GM18507 (cell line): ENCODE measurements at places on chromosomes 6 and 20.

DNA sequence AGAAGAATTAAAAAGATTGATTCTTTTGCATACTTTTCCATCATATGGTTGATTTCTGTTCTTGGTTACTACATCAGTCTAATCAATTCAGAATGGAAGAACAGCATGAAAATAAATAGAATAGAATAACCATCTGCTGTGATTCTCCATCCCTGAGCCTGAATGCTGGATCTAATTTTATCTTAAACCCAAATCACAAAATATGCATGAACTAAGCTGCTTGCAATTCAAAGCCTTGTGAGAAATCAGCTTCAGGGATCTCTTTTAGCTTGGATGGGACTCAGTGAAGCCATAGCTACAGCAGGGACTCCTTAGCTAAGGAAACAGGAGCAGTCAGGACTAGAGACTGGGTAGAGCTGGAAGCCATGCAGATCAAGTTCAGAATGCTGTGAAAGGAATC is 74.1 kb downstream of the TPBG start:
- no peak for DNase-seq

- no peak for DNase-seq
Observed at GRCh38 chr6:80454661-80455365, 348.3 kb downstream of the BCKDHB start.

DNA sequence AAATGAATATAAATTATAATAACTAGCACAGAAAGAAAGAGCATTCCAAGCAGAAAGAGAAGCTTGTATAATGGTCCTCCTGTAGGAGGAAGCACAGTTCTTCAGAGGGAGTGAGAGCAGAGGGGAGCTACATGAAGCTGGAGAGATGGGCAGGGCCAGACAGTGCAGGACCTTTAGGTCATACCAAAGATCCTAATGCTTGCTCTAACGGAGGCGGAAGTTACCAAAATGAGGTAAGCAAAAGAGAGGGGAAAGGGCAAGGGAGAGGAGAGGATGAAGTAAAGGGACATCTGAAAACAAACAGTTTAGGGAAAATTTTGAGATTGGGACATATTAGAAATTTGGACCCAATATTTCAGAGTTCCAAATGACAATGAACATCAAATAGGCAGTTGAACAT is 50.2 kb downstream of the HBS1L start:
- DNase-seq = no peak

DNA sequence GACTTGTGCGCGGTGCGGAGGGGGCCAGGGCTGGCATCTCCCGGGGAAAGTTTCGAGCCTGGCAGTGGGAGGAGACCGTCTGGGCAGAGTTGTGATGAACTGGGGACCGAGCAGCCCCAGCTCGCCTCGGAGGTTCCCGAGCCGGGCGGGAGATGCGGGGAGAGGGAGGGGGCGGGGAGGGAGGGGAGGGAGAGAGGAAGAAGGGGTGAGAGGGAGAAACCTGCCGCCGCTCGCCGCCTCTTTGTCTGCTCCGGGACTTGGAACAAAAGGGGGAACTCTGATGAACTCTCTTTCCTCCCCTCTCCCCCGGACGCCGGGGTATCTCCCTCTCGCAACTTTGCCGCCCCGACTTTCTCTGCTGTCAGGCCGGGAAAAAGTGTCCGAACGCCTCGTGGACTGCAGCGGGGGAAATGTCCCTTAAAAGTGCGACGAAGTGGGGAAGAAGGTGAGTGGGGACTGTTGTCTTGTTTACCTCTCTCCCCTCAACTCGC is 72.7 kb downstream of the SOX4 start:
- no peak for DNase-seq

GRCh38 chr20:48846516-48847492 is 19.0 kb upstream of the PREX1 start:
- peak; percentile 58 for DNase-seq

- DNase-seq = no peak
Observed at GRCh38 chr6:150922137-150922536, 56.6 kb downstream of the MTHFD1L start.

- DNase-seq = no peak
Observed at GRCh38 chr6:156102129-156102528, 646.5 kb upstream of the NOX3 start.

- no peak for DNase-seq
Observed at GRCh38 chr6:113205553-113205952, 651.6 kb upstream of the MARCKS start.

- peak; percentile 29 for DNase-seq
Observed at GRCh38 chr6:47097092-47097945, 55.2 kb upstream of the ADGRF1 start.

DNA sequence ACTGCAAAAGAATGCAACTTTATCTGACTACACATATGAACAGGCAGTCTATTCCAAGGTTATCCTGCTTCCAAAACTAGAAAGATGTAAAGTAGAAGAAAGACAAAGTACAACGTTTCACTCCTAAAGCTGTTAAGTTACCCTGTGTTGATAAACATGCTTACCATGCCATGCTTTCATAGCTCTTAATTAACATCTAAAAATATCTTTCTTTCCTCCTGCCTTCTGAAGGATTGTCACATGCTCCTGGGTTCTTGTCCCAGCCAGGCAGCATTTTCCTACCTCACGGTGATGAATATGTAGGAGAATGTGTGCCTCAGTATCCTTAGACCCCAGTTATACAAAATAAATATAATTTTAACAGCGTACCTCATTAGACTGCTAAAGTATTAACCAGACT is 344.6 kb downstream of the SYNE1 start:
- DNase-seq = no peak

DNA sequence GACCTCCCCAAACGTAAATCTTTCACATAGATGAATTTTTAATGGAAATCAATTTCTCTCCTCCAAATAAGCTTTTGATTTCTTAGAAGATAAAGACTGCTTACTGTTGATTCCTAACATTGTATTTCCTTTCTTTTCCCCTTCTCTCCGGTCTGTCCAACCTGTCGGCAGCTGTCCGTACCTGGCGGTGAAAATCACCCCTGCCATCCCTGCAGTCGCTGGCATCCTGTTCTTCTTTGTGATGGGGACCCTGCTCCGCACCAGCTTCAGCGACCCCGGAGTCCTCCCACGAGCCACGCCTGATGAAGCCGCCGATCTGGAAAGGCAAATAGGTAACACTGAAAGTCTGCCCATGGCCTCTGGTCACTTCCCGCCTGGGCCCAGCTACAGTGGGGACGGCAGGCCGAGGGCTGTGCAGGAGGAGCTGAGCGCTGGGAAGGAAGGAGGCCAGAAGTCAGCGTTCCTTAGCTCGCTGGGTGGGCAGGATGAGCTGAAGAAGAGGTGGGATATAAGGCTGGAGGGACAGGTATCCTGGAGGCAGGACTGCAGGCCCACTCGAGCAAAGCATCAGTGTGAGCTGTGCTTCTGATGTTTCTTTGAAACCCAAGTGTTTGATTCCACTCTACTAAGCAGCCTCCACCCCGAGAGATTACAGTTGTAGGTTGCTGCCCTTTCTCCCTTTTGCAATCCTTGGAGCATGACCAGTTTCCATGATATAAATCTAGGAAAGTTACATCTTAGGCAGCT is 161.6 kb downstream of the ZDHHC14 start:
- DNase-seq = no peak

DNA sequence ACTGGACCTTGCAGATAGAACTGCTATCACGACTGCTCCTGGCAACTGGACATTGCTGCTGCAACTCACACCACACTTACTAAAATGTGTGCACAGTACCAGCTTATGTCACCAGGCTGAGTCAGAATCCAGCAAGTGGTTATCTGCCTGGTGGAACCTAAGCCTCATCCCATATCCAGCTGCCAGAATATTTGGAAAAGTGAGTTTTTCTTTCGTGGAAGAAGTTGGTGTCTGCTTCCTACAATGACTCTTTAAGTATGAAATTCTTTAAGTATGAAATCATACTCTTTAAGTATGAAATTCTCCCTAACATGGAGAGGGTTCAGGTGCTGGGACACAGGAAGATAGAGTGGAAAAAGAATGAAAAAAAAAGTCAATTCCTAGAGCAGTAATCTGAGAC is 16.4 kb upstream of the POLR1H start:
- DNase-seq = no peak

DNA sequence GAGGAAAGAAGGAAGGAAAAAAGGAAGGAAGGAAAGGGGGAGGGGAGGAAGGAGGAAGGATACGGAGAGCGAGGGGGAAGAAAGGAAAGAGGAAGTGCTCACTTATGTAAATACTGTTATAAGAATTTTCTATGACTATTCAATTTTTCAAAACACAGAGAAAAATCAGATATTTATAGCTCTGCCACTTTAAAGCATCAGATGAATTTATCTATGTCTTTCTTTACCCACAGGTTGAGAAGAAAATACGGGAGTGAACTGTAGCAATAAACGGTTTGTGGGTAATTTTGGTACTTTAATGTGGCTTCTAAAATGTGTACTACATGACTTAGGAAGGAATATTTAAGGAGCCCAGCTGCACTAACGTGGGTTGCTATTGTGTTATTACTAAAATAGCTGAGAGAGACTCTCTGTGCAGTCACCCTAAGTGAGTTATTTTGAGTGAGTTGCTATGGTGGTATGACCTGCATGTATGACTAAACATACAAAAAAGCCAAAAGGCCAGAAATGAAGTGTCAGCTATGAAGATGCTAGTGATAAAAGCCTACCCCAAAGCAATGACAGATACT is 225.5 kb downstream of the SOD2 start:
- DNase-seq = no peak

- DNase-seq = no peak
Observed at GRCh38 chr20:10004900-10005299, 29.9 kb upstream of the ANKEF1 start.

DNA sequence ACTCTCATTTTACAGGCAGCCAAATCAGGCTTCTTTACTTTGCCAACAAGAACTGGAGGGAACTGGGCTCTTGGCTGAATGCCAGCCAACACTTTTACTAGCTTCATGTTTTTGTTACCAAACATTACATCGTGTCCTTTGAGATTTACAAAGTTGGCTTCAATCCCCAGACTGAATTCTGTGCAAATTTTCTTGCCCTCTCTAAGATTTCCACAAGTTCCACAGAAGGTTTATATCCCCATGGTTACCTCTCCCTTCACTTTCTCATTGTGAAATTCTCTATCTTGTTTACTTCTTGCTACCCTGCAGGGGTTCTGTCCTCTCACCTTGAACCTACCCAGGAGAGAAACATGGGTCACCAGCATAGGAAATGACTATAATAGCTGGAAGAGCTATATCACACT is 37.6 kb upstream of the PLCB1 start:
- no peak for DNase-seq

- no peak for DNase-seq
Observed at GRCh38 chr6:82196161-82196560, 51.4 kb downstream of the IBTK start.

- no peak for DNase-seq
Observed at GRCh38 chr6:110093981-110094380, 85.5 kb downstream of the WASF1 start.

- DNase-seq = no peak
Observed at GRCh38 chr6:118319894-118320649, 228.0 kb upstream of the PLN start.

GRCh38 chr6:42402184-42402583 is 49.5 kb downstream of the TRERF1 start:
- peak; percentile 26 for DNase-seq

DNA sequence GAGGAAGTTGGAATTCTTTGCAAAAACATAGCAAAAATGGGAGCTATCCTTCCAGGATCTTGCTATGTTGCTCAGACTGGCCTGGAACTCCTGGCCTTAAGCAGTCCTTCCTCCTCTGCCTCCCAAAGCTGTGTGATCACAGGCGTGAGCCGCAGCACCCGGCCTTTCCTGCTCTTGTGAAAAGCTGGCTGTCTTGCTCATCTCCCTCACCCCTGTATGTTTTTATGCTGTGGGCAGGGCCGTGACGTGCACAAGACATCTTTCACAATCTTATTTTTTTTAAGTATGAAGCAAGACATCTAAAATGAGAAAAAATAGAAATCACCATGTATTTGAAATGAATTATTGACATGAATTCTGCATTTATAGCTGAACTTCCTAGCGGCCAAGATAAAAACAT is 110.4 kb downstream of the SAMD5 start:
- no peak for DNase-seq

DNA sequence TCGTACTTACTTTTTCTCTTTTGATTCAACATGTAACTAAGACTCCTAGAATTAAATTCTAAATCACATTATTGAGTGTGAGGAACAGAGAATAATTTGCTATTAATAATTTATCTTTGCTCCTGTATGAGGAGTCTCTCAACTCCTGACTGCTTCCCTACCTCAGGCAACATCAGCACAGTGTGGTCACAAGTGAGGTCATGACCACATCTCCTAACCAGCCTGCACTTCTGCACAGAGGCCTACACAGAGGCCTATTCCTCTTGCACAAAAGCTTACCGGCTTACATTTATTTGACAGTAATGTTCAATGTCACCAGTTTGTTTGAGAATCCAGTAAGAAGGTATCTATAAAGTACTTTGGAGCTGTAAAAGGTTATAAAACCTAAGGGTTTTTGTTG is 637.4 kb upstream of the MARCKS start:
- no peak for DNase-seq

DNA sequence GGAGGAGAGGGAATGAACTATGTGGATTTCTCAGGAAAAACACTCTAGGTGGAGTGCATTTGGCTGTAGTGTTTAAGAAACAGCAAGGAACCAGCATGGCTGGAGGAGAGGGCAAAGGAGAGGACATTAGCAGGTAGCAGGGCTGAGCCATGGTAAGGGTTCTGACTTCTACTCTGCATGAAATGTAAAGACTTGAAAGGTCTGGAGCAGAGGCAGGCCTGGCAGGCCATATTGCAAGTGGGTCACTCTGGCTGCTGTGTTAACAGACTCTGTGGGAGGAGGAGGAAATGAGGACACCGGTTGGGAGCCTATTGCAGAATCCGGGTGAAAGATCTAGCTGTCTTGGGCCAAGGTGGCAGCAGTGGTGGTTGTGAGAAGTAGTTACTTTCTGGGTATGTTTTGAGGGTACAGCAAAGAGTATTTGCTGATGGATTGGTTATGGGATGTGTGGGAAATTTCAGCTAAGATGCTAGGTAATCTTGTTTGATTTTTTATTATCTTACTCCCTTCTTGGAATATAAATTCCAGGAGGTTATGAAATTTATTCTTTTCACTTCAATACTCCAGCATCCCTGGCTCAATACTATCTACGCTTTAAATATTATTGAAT is 115.9 kb upstream of the BCLAF1 start:
- DNase-seq = no peak

DNA sequence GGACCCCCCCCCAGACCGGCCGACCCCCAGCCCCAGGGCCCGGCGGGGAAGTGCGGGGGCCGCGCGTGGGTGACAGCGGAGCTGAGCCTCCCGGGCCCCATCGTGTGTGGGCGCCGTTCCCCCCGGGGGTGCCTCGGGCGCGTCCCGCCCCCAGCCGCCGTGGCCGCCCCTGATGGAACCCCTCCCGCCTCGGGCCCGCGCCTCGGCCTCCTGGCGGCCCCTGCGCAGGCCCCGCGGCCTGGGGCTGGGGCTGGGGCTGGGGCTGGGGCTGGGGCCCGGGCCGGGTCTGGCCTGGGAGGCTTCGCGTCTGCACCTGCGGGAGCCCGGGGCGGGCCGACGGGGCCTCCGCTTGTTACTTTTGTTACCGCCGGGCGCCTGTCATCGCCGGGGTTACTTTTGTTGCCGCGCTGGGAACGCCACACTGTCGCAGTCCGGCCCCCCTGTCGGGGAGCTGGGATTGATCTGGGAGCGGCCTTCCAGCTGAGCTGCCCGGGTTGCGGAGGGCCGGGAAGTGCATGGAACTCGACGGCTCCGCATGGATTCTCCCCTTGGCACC is 598 bp downstream of the OGFR start:
- no peak for DNase-seq

- no peak for DNase-seq
Observed at GRCh38 chr6:154861825-154862224, 128.6 kb downstream of the SCAF8 start.

- DNase-seq = no peak
Observed at GRCh38 chr6:75166773-75167172, 39.1 kb downstream of the COL12A1 start.
